ENCODE measurements at places on chromosomes 7 and 10.

- DNase-seq, result no peak
Observed at GRCh38 chr10:102327002-102327401, 68.5 kb upstream of the NFKB2 start.

- no peak for DNase-seq
Observed at GRCh38 chr10:91416339-91416855, 6.3 kb downstream of the HECTD2 start.

GRCh38 chr7:3591944-3592343 is 290.9 kb downstream of the SDK1 start:
- no peak for DNase-seq

DNA sequence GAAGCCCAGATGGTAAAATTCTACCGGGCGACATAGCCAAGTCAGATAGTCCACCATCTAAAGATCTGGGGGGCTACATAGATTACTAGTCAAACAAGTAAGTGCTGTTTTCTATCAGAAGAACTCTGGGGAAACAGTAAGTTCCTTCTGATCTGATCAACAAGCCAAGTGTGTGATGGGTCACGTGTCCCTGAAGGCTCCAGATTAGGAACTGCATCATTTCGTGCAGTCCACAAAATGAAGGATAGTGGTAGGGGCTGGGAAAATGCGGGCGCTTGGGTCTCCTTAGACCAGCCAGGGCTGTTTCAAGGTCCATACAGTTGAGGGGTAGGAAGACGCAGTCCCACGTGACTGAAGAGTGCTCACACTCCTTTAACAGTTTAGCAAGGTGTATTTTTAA is 1.8 kb upstream of the CHN2 start:
- no peak for DNase-seq

DNA sequence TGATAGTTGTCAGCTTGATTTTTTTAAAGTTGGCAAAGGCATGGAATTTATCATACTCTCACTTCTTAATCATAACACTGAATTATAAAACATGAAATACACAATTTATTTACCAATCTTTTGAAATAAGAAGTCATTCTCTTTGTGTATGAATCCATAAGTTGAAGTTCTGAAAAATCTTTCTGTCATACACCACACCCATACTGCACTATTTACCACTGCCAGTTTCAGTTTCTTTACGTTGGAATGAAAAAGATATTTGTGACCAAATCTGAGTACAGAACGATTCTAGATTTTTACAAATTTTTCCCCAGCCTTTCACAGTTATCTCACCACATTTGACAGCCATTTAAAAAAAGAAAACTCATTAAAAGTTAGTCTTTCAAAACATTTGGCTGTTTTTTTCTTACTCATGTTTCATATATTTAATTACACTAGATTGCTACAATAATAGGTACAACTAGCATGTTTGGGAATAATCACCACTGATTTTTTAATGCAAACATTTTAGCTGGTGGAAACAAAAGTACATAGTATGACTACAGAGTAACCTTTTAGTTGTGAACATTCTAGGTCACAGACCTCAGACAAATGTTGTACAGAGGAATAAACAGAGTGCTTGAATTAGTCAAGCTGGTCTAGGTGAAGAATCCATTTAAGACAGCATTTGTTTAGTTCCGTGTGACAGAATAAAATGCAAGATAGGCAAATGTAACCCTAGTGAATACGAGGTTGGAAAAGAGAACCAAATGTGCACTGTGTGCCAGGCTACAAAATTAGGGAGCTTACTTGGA is 185.0 kb upstream of the LRRN3 start:
- DNase-seq, result no peak

- no peak for DNase-seq
Observed at GRCh38 chr7:12152196-12152918, 58.7 kb upstream of the TMEM106B start.

DNA sequence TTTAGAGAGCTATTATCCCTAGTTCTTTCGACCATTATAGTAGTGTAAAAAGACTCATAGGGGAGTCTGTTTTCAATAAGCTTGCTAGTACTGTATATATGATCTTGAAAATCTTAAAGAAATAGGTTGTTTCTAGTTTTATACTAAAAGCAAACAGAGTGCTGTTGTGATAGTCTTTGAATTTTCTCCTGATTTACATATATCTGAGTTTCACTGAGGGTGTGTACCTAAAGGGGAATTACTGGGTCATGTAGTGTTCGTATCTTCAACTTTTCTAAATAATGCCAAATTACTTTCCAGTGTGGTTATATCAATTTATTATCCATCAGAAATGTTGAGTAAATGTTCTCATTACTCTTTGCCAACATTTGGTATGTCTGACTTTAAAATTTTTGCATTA is 70.8 kb upstream of the BAMBI start:
- DNase-seq, result no peak

GRCh38 chr7:30866939-30867338 is 44.7 kb upstream of the AQP1 start:
- DNase-seq, result no peak

GRCh38 chr7:55657654-55658053 is 85.4 kb upstream of the VOPP1 start:
- no peak for DNase-seq

DNA sequence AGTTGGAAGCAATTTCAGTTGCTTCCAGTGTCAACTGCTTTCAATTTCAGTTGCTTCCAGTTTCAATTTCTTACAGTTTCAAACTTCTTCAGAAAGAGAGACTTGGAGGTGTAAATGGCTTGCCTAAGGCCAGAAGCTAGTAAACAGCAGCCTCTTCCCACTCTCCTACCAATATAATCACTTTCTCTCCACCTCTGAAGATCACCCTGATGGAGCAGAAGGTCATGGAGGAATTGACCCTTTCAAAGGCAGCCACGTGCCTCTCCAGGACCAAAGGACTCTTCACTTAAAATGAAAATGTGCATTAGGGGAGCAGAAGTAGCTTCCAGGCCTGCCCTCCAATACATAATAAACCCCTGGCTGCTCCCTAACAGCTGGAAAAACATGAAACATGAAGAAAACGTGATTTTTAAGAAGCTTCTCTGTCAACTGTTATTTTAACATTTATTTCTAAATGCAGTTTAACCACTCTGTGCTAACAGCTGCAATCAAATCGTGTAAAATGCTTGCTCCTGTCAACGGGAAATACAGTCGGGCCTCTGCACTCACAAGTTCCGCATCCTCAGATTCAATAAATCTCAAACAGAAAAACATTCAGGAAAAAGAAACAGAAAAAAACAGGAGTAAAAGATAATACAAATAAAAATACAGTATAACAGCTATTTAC is 1020.6 kb downstream of the XPNPEP1 start:
- DNase-seq, result no peak

DNA sequence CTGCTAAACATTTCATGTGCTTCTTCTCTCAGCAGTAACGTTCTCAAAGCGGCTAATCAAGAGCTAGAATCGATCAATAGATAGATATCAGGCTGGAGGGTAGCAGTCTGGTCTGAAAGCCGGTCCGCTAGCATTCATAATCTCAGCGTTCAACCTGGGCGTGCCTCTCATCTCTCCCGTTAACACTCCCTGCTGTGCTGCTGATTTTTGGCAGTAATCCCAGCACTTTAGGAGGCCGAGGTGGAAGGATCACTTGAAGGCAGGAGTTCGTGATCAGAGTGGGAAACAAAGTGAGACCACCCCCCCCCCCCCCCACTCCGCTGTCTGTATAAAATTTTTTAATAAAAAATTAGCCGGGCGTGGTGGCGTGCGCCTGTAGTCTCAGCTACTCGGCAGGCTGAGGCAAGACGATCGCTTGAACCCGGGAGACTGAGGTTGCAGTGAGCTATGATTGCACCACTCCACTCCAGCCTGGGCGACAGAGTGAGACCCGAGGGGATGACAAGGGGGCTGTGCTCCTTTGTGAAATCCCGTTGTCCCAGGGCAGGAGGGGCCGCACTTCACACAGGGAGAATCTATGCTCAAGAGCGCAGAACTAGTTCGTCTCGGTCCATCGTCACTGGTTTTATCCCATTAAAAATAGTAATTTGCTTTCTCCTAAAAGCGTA is 624 bp upstream of the CEP55 start:
- no peak for DNase-seq
